AG08396 (cell line): ENCODE measurements at places on chromosomes 3 and 15.
A peak's percentile ranks its signal among the peaks of the same experiment; 100 is the strongest.

- DNase-seq, result no peak
Observed at GRCh38 chr15:85870216-85871014, 75.7 kb upstream of the KLHL25 start.

DNA sequence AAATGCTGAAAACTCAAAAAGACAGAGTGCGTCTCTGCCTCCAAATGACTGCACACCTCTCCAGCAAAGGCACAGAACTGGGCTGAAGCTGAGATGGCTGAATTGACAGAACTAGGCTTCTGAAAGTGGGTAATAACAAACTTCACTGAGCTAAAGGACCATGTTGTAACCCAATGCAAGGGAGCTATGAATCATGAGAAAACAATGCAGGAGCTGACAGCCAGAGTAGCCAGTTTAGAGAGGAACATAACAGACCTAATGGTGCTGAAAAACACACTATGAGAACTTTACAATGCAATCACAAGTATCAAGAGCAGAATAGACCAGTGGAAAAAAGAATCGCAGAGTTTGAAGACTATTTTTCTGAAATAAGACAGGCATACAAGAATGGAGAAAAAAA is 10.1 kb upstream of the AVEN start:
- DNase-seq, result no peak

DNA sequence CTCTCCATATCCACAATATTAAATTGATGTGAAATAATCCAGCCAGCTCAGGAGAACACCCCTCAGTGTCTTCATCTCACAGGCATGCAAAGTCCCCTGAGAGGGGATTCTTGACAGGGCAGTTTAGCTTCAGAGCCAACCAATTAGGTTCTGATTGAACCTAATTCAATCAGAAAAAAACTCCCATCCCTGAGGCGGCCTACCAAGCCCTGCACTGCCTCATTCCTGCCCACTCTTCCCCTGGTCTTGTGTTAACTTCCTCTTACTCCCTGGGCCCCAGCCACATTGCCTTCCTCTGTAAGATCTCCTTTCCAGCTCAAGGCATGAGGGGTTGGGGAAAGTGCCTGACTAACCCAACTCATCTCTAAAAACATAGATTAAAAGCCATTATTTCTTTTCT is 46.1 kb downstream of the FRMD4B start:
- no peak for DNase-seq

- DNase-seq, result no peak
Observed at GRCh38 chr3:129182390-129183185, 1.1 kb downstream of the CNBP start.

DNA sequence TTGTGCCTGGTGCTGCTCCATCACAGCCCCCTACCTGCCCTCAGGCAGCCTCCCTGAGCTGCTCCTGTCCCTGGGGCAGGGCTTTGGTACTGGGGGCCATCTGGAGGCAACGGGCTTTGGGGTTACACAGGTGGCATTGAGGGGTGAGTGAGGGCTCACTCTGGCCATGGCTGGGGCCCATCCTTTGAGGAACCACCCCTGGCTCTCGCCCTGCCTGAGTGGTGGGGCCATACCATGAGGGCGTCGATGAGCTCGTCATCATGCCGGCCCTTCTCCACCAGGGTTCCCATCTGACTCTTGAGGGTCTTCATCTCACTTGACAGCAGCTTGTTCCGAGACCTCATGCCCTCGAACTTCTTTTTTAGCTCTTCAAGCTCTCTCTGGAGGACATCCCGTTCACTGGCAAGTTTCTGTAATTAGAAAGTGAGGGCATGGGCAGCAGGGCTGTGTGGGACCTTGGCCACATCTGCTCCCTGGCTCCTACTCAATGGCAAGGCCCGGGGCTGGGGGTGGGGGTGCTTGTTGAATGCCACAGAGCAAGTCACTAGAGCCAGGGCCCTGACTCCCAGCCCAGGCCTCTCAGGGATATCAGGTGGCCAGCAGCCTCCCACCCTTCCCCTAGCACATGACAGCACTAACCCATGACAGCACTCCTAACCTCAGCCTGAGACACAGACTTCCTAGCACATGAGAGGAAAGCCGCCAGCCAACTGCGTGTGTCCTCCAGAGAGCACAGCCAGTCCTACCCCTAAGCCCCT is 33.5 kb downstream of the CCDC13 start:
- no peak for DNase-seq

DNA sequence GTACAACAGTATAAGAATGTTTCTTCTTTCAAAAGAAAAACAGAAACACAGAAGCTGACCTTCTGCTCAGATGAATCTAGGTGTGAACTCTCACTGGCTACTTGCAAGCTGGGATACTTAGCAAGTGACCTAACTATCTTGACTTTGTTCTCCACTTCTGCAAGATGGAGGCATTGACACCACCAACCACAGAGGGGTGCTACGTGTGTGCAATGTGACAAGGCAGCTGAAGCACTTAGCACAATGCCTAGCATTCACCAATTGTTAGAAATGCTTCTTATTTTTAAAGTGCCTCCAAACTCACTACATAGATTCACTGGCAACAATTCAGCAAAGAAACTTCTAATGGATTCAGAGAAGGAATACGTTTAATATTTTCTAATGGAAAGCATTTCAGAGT is 331.4 kb upstream of the WNT5A start:
- DNase-seq, result no peak

DNA sequence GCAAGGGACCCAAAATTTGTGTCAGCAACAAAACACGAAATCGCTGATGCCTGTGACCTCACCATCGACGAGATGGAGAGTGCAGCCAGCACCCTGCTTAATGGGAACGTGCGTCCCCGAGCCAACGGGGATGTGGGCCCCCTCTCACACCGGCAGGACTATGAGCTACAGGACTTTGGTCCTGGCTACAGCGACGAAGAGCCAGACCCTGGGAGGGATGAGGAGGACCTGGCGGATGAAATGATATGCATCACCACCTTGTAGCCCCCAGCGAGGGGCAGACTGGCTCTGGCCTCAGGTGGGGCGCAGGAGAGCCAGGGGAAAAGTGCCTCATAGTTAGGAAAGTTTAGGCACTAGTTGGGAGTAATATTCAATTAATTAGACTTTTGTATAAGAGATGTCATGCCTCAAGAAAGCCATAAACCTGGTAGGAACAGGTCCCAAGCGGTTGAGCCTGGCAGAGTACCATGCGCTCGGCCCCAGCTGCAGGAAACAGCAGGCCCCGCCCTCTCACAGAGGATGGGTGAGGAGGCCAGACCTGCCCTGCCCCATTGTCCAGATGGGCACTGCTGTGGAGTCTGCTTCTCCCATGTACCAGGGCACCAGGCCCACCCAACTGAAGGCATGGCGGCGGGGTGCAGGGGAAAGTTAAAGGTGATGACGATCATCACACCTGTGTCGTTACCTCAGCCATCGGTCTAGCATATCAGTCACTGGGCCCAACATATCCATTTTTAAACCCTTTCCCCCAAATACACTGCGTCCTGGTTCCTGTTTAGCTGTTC is 34.9 kb downstream of the CHDH start:
- no peak for DNase-seq

DNA sequence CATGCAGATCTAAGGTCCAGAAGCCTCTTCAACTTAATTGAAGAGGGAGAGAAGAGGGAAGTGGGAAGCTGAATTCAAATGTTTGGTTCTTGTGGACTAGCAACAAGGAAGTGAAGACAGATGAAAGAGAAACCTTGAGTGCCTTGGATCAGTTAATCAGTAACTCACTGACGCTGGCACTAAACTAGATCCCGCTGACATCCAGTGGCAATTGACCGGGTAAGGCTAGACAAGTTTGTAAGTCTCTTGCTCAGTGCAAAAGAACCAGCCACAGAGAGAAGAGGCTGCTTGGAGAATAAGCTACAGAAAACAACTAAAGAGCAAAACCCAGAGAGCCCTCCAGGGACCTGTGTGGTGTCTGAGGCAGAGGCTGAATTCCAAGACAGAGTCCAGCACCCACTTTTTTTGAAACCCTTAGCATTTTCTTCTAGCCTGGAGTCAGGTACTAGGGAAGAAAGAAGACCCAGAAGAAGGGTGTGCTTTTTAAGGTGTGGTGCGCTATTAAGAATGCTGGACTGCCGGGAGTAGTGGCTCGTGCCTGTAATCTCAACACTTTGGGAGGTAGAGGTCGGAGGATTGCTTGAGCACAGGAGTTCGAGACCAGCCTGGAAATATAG is 6.9 kb downstream of the PLCH1 start:
- DNase-seq, result no peak

DNA sequence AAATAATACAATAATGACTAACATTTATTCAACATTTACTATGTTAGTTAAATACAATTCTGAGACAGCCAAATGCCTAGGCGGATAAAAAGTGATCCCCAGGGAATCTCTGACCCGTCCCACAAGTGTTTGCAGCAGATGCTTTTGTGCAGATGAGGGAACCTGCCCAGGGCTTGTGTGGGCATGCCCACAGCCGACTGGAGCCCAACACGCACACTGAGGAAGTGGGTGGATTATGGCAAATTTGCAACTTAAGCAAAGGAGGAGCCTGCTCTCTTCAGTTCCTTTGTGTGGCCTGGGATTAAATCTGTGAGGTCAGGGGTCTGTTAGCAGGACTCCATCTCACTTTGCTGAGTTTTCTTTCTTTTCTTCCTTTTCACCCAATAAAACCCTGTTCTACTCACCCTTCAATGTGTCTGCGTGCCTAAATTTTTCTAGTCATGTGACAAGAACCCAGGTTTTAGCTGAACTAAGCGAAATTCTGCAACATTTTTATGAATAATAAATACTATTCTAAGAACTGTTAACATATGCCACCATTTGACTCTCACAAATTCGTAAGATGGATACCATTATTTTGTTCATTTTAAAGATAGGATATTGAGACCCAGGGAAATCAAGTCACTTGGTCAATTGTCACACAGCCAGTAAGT is 13.9 kb upstream of the RTP1 start:
- DNase-seq, result no peak

GRCh38 chr3:26712211-26713026 is 89.8 kb downstream of the LRRC3B start:
- DNase-seq, result peak; percentile 3

DNA sequence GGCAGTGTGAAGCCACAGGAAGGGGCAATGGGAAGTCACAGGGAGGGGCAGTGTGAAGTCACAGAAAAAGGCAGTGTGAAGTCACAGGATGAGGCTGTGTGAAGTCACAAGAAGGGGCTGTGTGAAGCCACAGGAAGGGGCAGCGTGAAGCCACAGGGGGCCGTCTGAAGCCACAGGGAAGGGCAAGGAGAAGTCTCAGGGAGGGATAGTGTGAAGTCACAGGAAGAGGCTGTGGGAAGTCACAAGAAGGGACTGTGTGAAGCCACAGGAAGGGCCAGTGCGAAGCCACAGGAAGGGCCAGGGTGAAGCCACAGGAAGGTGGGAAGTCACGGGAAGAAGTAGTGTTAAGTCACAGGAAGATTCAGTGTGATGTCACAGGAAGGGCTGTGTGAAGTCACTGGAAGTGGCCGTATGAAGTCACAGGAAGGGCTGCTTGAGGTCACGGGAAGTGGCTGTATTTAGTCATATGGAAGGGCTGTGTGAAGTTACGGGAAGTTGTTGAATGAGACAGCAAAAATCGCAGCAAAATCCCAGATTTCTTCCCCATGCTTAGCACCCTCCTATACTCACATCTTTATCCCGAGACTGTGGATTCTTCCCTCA is 38.6 kb downstream of the GASK1A start:
- no peak for DNase-seq

DNA sequence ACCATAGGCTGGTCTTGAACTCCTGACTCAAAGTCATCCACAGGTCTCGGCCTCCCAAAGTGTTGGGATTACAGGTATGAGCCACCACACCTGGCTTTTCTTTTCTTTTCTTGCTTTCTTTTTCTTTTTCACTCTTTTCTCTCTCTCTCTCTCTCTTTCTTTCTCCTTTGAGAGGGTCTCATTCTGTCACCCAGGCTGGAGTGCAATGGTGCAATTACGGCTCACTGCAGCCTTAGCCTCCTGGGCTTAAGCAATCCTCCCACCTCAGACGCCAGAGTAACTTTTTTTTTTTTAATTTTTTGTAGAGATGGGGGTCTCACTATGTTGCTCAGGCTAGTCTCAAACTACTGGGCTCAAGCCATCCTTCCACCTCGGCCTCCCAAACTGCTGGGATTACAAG is 133.1 kb upstream of the UBE2E1 start:
- DNase-seq, result no peak

GRCh38 chr3:42556089-42556632 is 25.6 kb downstream of the SEC22C start:
- no peak for DNase-seq

DNA sequence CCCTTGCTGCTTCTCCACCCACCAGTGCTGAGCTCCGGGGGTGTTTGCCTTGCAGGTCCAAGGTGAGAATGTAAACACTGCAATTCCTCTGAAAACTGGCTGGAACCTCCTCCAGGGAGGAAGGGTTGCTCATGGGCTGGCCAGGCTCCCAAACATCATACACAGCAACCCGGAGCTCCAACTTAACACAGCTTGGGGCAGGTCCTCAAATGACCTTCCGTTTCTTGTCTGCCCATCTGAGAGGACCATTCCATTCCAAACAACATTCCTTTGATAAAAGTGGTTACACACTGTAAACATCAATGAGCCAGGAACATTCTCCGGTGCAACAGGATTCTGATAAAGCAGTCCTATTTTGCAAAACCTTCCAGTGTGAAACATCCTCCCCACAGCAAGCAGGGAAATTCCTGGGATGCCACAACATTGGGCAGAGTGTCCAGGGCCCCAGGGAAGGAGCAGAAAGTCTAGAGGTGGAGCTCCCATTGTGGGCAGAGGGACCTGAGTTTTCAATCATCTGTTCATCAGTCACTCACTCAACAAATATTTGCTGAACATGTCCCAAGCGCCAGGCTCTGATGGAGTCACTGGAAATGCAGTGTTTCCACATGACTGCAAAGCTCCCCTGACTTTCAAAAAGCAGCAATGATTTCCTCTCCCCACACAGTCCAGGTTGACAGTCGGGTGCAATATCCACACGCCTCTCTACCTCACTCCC is 7.3 kb upstream of the HEG1 start:
- peak; percentile 83 for DNase-seq

DNA sequence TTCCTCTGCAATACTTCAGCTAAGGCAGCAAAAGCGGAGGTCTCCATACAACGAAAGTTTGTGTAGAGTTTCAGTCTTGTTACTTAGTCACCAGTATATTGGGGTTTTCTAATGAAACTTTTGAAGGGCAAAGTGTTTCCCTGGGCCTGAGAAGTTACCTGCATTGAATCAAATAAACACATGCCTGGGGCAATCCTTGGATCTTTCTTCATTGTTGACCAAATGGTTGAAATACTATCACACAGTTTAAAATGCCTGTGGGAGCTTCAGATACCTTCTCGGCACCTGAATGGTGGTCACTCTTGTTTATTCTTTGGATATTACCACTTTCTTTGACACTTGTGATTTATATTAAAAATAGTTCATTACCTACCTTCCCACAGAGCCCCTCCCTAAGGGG is 988 bp upstream of the CHSY1 start:
- DNase-seq, result no peak
